ENCODE measurements at places on chromosomes 2 and 18.

GRCh38 chr2:54206596-54206995, 49.4 kb downstream of the TSPYL6 start:
- peak; percentile 5 for DNase-seq

DNA sequence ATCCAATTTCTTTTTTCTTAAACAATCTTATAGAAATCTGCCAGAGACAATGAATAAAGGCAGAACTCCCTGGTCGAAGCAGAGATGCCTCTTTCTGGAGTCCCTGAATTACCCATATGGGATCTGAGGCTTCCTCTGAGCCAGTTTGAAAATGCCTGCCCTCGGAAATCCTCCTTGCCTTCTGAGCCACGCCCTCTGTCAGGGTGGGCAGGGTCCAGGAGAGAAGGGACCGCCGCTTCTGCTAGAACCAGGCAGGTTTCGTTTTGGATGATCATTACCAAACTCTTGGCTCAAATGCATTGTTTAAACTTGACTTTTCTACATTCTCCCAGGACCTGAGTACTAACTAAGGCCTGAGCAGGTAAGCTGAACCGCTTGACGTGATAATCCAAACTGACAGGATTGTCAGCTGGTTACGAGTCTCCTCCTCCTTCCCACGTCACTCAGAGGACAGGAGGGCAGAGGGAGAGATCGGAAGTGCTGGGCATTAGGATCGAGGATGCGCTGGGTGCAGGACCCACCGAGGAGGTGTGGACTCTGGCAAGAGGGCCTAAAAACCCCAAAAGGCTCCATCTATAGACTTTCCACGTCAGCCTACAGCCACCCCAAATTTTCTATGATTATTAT, 128.4 kb downstream of the KLHL29 start:
- no peak for DNase-seq

DNA sequence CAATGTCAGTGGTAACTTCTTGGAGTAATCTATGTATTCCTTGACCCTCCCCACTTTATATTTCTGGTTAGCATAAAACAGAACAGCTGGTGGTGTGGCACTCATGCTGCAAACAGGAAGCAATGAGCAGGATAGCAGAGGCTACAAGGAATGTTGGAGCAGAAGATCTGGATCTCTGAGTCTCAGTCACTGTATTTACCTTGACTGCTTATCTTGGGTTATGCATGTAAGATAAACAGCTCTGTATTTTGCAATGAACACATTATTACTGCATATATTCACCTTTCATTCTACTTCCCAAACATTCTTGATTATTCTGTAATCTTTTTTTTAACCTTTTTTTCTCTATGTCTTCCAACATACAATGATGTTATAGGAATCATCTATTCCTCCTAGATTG, 977.9 kb upstream of the CNTNAP5 start:
- no peak for DNase-seq

DNA sequence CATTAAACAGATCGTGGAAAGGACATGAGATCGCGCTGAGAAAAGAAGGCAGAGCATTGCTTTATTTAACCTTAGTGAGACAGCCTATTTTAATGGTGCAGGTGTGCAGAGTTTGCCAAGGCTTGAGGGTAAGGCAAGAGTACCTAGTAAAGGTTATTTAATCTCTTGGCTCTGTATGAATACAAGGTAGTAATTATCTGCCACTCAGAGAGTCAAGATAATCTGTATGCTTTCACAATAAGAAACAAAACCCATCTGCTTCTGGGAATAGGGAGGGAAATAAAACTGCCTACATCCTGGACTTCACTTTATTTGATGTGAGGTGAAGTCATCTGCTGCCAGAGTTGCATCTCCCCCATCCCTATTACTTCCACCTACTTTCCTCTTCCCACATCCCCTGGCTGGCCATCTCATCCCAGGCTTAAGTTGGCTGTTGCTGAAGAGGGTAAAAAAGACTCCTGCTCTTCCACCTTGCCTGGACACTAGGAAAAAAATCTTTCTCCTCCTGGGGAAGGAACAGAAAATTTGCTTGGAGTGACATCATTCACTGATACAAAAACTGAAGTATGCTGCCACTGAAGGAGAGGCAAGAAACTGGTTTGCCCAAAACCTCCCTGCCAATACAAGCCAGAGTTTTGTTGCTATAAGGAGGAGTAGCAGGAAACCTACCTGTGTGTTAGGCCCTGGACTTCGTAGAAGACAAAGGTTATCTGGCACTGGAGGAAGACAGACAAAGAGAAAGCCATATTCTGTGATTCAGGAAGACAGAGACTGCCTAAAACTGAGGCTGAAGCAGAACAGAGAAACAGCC, 35.8 kb upstream of the ARHGAP25 start:
- DNase-seq, result peak; percentile 18

- no peak for DNase-seq
Observed at GRCh38 chr2:202405798-202406197, 29.7 kb downstream of the BMPR2 start.

GRCh38 chr2:211181626-211182025, 625.2 kb downstream of the CPS1 start:
- DNase-seq, result no peak

DNA sequence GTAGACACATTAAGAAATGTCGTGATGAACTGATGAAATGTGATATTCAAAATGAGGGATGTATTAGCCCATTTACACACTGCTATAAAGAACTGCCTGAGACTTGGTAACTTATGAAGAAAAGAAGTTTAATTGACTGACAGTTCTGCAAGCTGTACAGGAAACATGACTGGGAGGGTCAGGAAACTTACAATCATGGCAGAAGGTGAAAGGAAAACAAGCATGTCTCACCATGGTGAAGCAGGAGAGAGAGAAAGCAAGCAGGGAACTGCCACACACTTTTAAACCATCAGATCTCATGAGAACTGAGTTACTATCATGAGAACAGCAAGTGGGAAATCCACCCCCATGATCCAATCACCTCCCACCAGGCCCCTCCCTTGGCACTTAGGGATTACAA, 1010.8 kb upstream of the CELF4 start:
- DNase-seq, result no peak

DNA sequence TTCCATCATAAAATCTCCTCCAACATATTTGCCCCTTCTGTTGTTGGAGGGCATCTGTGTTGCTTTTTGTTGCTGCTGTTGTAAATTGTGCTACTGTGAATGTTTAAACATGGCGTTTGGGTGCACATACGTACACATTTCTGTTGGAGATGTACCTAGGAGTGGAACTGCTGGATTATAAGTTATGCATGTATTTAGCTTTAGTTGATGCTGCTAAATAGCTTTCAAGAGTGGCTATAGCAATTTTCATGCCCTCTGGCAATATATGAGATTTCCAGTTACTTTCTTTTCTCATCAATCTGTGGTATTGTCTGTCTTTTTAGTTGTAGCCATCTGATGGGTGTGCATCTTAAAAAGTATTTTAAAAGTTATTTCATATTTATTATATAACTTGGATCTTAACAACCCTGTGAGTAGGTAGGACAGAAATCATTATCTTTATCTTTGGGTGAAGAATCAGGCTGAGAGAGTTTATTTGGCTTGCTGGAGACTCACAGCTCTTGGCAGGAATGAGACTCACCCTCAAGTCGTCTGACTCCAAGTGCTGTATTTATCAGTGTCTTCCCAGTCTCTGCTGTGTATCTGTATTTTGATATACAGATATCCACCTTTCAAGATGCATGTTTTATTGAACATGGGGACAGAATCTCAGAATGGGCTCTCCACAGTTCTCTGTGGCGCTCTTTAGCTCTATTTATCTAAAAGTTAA, 16.9 kb downstream of the ZNF236 start:
- DNase-seq, result no peak

Measured in suppressor macrophage treated with lipopolysaccharide for 4 hours (primary cell).